ENCODE measurements at places on chromosomes 5 and 9. TPM values are rescaled to one million over a fixed set of nuclear protein-coding genes. Genes with fewer than 3 reads are reported as not detected.

The CD72 gene
- 5.6 TPM for total RNA-seq

The PCDHA13 gene
- total RNA-seq: not detected

The IL4 gene
- total RNA-seq: not detected

The TNC gene
- total RNA-seq: 18.7 TPM

The SCGB3A2 gene
- not detected for total RNA-seq

The PSMB7 gene
- 121 TPM for total RNA-seq

The LCP2 gene
- 25.5 TPM for total RNA-seq

The RNF180 gene
- total RNA-seq: 14.0 TPM

The BRINP1 gene
- 0.49 TPM for total RNA-seq

The ANKRD34B gene
- not detected for total RNA-seq

The CCL21 gene
- total RNA-seq: 174 TPM

The CSF1R gene
- 21.4 TPM for total RNA-seq
